Activated B cell treated with CpG ODN at 0.5 μM for 24 hours (primary cell): ENCODE measurements at places on chromosomes 16 and 17.
A peak's percentile ranks its signal among the peaks of the same experiment; 100 is the strongest.

DNA sequence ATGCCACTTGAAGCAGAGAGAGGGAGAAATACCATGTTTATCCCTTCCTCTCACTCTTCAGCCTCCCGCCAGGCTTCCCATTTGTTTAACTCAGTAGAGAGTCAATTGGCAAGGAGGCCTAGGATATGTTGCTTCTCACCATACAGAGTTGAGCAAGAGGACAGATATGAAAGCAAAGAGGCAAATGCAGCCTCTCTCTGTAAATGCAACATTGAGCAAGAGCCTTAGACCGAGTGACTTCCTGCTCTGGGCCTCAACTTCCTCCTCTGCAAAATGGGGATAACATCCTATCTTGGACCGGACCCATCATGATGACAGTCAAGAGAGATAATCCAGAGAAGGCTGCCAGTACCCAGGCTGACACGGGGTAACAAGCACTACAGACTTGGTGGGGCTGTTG lies 36.8 kb downstream of the SOCS1 start:
- no peak for DNase-seq

DNA sequence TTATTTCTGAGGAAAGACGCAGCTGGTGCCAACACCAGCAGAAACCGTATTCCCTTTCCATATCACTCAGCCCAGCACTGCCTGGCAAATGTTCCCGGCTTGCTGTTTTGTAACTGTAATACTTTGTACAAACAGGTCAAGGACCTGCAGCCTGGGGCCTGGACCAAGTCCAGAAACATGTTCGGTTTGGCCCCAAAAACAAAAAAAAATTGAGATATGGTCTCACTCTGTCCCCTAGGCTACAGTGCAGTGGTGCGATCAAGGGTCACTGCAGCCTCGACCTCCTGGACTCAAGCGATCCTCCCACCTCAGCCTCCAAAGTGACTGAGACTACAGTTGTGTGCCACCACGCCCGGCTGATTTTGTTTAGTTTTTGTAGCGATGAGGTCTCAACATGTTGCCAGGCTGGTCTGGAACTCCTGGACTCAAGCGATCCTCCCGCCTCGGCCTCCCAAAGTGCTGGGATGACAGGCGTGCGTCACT lies 1.2 kb downstream of the HAGH start:
- DNase-seq: no peak

DNA sequence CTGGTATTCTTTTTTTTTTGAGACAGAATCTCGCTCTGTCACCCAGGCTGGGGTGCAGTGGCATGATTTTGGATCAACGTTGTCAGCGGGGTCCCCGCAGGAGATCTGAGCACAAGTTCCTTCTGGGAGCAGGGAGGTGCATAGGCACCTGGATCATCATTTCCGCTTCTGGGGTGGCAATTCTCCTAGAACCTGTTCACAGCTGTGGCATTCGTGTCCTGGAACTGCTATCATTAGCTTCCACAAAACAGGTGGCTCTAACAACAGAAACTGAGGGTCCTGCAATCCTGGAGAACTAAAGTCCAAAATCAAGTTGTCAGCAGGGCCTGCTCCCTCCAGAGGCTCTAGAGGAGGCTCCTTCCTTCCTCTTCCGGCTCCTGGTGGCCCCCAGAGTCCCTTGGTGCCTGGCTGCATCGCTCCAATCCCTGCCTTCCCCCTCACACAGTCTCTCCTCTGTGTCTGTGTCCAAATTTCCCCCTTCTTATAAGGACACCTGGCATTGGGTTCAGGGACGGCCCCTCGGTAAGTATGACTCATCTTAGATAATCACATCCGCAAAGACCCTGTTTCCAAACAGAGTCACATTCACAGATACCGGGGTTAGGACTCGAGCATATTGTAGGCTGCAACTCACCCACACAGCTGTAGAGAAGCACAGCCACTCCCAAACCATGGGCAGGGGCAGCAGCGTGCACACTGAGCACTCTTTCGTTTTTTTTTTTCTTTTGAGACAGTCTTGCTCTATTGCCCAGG lies 43.5 kb upstream of the KLHDC4 start:
- peak; percentile 48 for DNase-seq

DNA sequence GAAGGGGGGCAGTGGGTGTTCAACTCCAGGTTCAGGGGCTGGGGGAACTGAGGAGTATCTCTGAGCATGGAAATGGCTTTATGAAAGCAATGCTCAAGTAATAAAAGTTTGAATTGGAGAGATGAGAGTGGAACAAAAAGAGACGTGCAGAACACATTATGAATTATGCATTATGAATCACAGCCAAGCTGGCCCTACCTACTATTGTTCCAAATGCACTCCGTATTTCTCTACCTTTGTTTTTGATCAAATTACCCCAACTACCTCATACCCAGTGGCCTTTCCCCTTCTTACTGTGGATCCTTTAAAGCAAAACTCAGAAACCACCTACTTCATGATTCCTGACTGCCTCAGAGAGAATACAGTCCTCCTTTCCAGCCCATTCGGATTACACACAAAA lies 38.1 kb downstream of the TEKT3 start:
- no peak for DNase-seq

DNA sequence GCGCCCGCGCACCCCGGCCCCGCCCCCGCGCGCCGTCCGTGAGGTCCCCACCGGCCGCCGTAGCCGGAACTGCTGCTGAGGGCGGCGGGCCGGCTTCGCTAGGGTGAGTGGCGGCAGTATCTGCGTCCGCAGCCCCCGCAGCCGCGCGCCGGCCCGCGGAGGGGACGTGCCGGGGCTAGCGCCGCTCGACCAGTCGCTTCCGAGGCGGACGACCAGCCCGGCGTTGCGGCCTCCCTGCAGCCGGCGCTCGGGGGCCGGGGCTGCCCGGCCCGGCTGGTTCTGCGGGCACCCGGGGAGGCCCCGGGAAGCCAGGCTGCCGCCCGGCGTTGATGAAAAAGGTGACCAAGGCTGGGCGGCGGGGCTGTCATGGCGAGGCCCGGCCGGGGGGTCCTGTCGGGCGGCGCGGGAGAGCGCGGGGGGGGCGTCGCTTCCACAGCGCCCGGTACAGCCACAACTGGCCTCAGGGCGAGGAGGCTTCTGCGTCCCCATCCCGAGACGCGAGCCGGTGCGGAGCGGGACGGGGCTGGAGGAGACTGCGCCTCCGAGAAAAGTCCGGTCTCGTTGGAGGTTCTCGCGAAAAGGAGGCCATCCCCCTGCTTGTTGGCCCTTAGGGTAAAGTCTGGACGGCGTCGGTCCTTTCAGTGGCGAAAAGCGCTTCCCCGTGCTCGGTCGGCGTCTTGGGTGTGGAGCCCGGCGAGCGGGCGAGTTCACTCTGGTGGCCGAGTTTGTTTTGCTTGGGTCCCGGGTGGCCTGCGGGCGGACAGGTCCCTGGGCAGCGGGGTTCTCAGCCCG lies at the start of gene CRAMP1:
CRAMP1 (plus strand) TSS at position 41 of the 792 bp plus-strand sequence. CDS start 2,280 bp downstream, outside the sequence.
- no peak for DNase-seq

DNA sequence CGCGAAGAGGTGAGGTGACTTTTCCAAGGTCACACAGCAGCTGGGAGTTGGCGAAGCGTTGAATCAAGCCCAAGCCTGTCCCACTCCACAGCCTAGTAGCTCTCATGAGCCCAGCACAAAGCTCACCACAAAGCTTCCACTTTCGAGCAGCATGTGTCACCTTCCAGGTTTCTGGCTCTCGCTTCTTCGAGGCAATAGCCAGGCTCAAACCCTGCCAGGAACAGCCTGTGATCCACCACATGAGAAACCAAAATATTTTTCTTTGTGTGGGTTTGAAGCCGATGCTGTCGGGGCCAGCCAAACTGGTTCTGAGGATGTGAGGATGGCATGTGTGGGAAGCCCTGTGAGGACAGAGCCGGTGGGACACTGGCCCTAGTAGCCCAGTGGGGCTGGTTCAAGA lies 68.1 kb downstream of the COG7 start:
- DNase-seq: no peak

DNA sequence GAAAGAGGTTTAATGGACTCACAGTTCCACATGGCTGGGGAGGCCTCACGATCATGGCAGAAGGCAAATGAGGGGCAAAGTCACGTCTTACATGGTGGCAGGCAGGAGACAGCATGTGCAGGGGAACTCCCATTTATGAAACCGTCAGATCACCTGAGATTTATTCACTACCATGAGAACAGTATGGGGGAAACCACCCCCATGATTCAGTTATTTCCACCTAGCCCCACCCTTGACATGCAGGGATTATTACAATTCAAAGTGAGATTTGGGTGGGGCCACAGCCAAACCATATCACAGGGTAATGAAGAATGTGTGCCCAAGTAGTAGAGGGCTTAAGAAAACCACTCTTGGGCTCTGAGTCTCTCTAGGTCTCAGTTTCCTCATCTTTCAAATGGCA lies 85.1 kb downstream of the PRKCB start:
- DNase-seq: no peak

- no peak for DNase-seq
These were observed 327.7 kb downstream of the BCAS3 start for GRCh38 chr17:61005358-61005757.

GRCh38 chr17:56983366-56983765 lies 5.4 kb downstream of the SCPEP1 start:
- no peak for DNase-seq

GRCh38 chr16:21985524-21985923 lies 15.4 kb downstream of the PDZD9 start:
- no peak for DNase-seq

GRCh38 chr17:81196505-81197408 lies 26.0 kb downstream of the CEP131 start:
- DNase-seq: no peak

GRCh38 chr17:48954300-48954755 lies 9.7 kb upstream of the SNF8 start:
- DNase-seq: no peak

- DNase-seq: peak; percentile 32
These were observed 787 bp downstream of the ZFPM1 start for GRCh38 chr16:88453611-88454522.

DNA sequence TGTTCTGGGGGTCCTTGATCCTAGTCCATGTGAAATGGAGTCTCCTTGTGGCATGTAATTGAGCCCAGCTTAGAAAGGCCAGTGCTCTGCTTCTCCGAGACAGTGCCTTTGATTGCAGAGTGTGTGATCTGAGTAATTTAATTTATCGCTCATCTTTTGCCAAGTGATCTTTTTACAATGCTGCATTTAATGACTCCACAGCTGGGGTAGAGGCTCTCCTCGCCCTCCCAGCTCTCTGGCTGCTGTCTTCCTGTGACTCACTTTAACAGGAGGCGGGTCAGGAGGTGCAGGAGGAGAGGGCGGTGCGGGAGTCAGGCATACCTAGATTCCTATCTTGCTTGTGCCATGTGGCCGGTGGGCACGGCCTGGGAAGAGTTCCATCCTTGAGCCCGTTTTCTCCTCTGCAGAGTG lies 113.4 kb upstream of the FOXF1 start:
- DNase-seq: no peak

GRCh38 chr17:491086-492021 lies 138.7 kb upstream of the RPH3AL start:
- DNase-seq: peak; percentile 55

- no peak for DNase-seq
These were observed 83.8 kb upstream of the HS3ST4 start for GRCh38 chr16:25608002-25608401.

GRCh38 chr17:19402171-19402570 lies 8.9 kb upstream of the RNF112 start:
- DNase-seq: no peak
